Endothelial cell (in vitro differentiated cells): ENCODE measurements at places on chromosomes 13 and 19. TPM values are rescaled to one million over a fixed set of nuclear protein-coding genes. Genes with fewer than 3 reads are reported as not detected.

Gene CYP4F12
- total RNA-seq = not detected

Gene KLK15
- not detected for total RNA-seq

Gene OR10H1
- not detected for total RNA-seq

Gene LHB
- total RNA-seq = 1.4 TPM

Gene IZUMO2
- not detected for total RNA-seq

Gene SBSN
- 0.18 TPM for total RNA-seq

Gene TYROBP
- not detected for total RNA-seq

Gene PDX1
- total RNA-seq = 0.59 TPM

Gene CALM3
- total RNA-seq = 564 TPM
